ENCODE measurements at places on chromosomes 6 and 20.

GRCh38 chr6:107666084-107666980 is 157.8 kb downstream of the SCML4 start:
- peak; percentile 62 for DNase-seq

DNA sequence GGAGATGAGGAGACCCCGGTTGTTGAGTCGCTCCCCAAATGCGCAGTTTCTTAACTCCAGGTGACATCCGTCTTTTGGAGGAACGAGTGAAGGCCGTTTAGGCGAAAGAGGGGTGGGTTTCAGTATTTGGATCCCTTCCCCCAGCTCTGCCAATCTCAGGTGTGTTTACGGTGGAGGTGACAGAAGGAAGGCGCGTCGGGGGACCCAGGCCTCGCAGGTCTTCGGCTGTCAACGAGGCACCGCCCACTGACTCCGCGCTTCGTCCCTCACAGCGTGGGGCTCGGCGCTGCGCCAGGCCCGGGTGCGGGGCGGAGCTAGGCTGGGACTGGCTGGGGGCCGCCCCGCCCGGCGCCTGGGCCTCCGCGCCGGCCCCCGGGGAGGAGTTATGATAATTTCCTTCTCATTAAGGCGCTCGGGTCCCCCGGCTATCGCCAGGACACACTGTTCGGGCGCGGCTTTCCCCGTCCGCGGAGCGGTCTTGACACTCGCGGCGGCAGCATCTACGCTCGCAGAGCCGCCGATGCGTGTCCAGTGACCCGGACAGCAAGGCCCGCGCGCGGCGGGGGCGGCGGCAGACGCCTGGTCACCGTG is at the start of gene TFAP2C:
Gene TFAP2C, plus strand, starts transcription at position 434 of the 591 bp plus-strand sequence. CDS start 239 bp downstream, outside the sequence.
- DNase-seq: no peak

DNA sequence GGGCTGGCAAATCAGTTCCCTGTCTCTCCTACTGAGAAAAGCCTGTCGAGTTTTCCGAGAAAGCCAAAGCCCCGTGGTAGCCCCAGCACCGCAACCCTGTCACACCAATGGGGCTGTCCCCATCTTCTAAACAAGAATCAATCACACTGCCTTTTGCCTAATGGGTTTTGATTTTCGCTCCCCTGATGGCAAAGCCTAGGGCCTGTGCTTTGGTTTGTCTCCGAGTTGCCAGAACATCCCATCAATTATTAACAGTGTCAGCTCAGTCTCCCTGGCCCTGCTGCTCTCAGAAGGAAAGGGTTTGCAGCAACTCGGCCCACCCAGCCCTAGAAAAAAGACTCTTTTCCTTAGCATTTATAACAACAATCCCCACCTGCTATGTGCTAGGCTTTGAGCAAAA is 4.2 kb downstream of the KCNB1 start:
- DNase-seq: no peak

DNA sequence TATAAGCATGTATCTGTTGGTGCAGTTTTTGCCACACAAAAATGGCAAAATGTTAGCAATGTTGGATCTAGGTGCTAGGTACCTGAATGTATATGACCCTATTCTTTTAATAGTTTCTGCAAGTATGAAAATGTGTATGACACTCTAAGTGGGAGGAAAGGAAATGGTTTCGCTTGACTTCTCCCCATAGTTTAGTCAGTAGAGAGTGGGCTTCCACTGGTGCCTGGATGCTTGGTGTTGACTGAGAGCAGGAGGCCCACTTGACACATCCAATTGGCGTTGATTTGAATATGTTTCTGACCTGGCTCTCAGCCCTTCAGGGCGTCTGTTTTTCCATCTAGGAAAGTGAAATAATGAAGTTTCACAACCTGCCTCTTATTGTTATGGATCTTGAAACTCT is 41.8 kb upstream of the GABRR1 start:
- DNase-seq: no peak

DNA sequence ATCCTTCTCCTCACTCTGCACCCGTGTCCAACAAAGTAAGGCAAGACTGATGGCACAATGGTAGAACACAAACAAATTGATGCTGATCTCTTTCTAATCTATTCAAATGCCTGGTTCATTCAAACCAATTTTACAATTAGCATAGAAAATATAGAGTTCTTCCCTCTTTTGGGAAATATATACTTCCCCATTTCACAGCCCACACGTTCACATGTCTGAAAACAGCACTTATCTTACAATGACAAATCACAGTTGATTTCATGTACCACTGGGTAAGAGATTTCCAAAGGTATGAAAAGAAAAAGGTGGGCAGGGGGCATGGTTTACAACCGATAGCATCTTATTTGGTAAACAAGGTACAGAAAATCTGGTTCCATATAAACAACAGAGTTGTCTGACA is 137.6 kb downstream of the RNGTT start:
- no peak for DNase-seq

All from astrocyte (in vitro differentiated cells and primary cell).